ENCODE measurements at places on chromosomes 16 and 17. TPM values are rescaled to one million over a fixed set of nuclear protein-coding genes. Genes with fewer than 3 reads are reported as not detected.

GRCh38 chr17:42704837-42705494, 22.6 kb downstream of the CNTNAP1 start:
- H3K27ac ChIP-seq: no peak overlapping the region
- H3K4me3 ChIP-seq: no peak overlapping the region
- H3K4me1 ChIP-seq: peaks cover 13% of the 10 kb centered on the region
- peak; percentile 60 for DNase-seq

DNA sequence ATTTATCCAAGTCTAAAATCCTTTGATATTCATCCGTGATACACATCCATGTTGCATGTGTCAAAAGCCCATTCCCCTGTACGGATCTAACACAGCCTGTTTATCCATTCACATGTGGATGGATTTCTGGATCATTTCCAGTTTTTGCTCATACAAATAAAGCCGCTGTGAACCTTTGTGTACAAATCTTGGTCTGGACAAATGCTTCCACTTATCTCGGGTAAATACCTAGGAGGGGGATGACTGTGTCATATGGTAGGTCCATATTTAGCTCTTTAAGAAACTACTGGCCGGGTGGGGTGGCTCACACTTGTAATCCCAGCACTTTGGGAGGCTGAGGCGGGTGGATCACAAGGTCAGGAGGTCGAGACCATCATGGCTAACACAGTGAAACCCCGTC, 6.3 kb upstream of the TBCD start:
- H3K27ac ChIP-seq: no peak overlapping the region
- no peak overlapping the region for H3K4me3 ChIP-seq
- no peaks in the 10 kb centered on the region for H3K27me3 ChIP-seq
- no peaks in the 10 kb centered on the region for H3K4me1 ChIP-seq

- H3K4me3 ChIP-seq: peak overlapping the region; percentile 84
- DNase-seq: peak; percentile 76
- H3K27me3 ChIP-seq: peaks cover 45% of the 10 kb centered on the region
- H3K4me1 ChIP-seq: peaks cover 9% of the 10 kb centered on the region
- no peaks in the 10 kb centered on the region for H3K36me3 ChIP-seq
Observed at GRCh38 chr17:57861000-57861789, 11.4 kb upstream of the MRPS23 start.

- peak overlapping the region; percentile 94 for H3K27ac ChIP-seq
- DNase-seq: peak; percentile 78
- peaks cover 44% of the 10 kb centered on the region for H3K4me1 ChIP-seq
- peaks cover 47% of the 10 kb centered on the region for H3K27me3 ChIP-seq
- H3K36me3 ChIP-seq: peaks cover 4% of the 10 kb centered on the region
Observed at GRCh38 chr17:8125947-8126490, 2.1 kb upstream of the HES7 start.

DNA sequence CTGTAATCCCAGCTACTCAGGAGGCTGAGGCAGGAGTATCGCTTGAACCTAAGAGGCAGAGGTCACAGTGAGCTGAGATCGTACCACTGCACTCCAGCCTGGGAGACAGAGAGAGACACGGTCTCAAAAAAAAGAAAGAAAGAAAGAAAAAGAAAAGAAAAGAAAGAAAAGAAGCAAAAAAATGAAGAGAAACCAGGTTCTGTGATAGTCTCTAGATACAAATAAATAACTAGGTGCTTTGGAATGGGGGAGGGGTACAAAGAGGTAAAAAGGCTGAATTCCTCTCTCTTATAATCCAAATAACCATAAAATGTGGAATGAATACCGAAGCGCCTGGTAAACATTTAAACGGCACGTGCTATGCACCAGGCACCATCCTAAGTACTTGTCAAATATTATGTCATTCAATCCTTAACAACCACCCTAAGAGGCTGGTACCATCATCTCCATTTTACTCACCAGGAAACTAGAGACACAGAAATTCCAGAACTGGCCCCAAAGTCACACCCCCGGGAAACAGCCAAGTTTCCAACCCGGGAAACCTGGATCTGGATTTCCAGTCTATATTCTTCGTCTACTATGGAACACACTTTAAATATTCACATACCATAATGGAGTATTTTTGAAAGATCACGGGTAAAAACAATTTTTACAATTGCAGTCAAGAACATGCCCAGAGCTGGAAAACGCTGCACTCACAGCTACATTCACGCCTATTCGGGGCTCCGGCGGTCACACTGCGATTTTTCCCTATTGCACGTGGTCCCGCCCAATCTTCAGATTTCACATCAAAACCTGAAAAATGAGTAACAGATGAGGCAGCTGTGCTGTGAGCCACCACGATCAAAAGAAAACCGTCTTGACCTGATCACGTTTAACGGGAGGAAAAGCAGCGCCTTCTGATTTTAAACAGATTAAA, 10.5 kb downstream of the NXN start:
- H3K36me3 ChIP-seq: no peaks in the 10 kb centered on the region
- H3K4me1 ChIP-seq: peaks cover 2% of the 10 kb centered on the region
- no peak overlapping the region for H3K27ac ChIP-seq
- DNase-seq: no peak
- peaks cover 30% of the 10 kb centered on the region for H3K27me3 ChIP-seq
- H3K4me3 ChIP-seq: no peak overlapping the region

- DNase-seq: no peak
- H3K36me3 ChIP-seq: no peaks in the 10 kb centered on the region
- no peak overlapping the region for H3K4me3 ChIP-seq
Observed at GRCh38 chr16:57724531-57724930, 11.0 kb upstream of the KATNB1 start.

GRCh38 chr17:67421869-67422273, 44.8 kb downstream of the PITPNC1 start:
- H3K36me3 ChIP-seq: peaks cover 17% of the 10 kb centered on the region
- H3K4me1 ChIP-seq: peaks cover 42% of the 10 kb centered on the region
- DNase-seq: peak; percentile 88
- H3K27ac ChIP-seq: peak overlapping the region; percentile 79

- peaks cover 26% of the 10 kb centered on the region for H3K4me1 ChIP-seq
- peak; percentile 67 for DNase-seq
- H3K27me3 ChIP-seq: no peaks in the 10 kb centered on the region
- H3K36me3 ChIP-seq: peaks cover 41% of the 10 kb centered on the region
- H3K4me3 ChIP-seq: peak overlapping the region; percentile 55
Observed at GRCh38 chr16:70520612-70521297, 2.6 kb downstream of the COG4 start.

- no peaks in the 10 kb centered on the region for H3K4me1 ChIP-seq
- no peak for DNase-seq
- peaks cover 7% of the 10 kb centered on the region for H3K27me3 ChIP-seq
- no peak overlapping the region for H3K4me3 ChIP-seq
Observed at GRCh38 chr16:30829130-30830071, 42.4 kb upstream of the ZNF629 start.

DNA sequence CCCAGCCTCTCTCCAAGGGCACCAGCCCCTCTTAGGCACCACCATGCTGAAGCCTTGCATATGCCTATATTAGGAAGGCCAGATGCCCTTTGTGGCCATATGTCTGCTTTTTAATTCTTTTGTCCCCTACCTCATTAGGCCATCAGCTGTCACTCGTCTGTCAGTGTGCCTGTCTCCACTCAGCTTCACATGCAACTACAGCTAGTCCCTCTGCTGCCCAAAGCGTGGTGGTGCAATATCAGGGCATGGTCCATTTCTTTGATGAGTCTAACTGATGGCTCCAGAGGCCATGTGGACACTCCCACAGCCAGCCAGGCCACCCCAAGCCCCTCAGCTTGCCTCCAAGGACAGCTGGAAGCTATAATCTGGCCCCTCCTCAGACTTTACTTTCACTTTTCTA, 36.3 kb downstream of the MYO18A start:
- H3K4me3 ChIP-seq: peak overlapping the region; percentile 34
- H3K27me3 ChIP-seq: no peaks in the 10 kb centered on the region
- peak; percentile 67 for DNase-seq
- peaks cover 62% of the 10 kb centered on the region for H3K4me1 ChIP-seq
- peak overlapping the region; percentile 74 for H3K27ac ChIP-seq
- H3K36me3 ChIP-seq: peaks cover 5% of the 10 kb centered on the region

GRCh38 chr17:15239491-15239890, 25.6 kb downstream of the PMP22 start:
- H3K4me3 ChIP-seq: no peak overlapping the region
- H3K27ac ChIP-seq: no peak overlapping the region
- no peaks in the 10 kb centered on the region for H3K36me3 ChIP-seq
- peaks cover 13% of the 10 kb centered on the region for H3K27me3 ChIP-seq
- no peak for DNase-seq

- no peaks in the 10 kb centered on the region for H3K27me3 ChIP-seq
- H3K27ac ChIP-seq: peak overlapping the region; percentile 26
- DNase-seq: no peak
- peaks cover 55% of the 10 kb centered on the region for H3K4me1 ChIP-seq
- no peak overlapping the region for H3K4me3 ChIP-seq
- H3K36me3 ChIP-seq: peaks cover 29% of the 10 kb centered on the region
Observed at GRCh38 chr17:27494192-27495091, 38.2 kb downstream of the KSR1 start.

DNA sequence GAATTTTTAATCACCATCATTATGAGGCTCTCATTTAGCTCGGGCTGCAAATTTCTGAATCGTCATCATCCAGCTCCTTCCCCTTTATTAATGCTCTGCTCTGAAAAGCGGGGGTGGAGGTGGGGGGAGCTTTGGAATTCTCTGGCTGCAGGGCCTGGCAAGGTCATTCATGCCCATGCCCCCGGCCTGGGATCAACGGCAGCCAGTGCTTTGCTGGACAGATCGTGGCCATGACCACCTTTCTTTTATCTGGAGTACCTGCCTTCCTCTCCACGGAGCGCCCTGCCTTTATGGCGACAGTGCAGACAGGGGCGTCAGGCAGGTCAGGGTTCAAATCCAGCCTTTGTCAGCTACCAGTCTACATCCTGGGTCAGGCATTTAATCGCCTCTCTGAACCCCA, 5.1 kb upstream of the CPSF4L start:
- H3K36me3 ChIP-seq: no peaks in the 10 kb centered on the region
- no peaks in the 10 kb centered on the region for H3K27me3 ChIP-seq
- H3K27ac ChIP-seq: no peak overlapping the region
- no peak for DNase-seq
- no peak overlapping the region for H3K4me3 ChIP-seq
- H3K4me1 ChIP-seq: no peaks in the 10 kb centered on the region

- DNase-seq: no peak
- H3K27ac ChIP-seq: no peak overlapping the region
- no peaks in the 10 kb centered on the region for H3K36me3 ChIP-seq
- H3K4me3 ChIP-seq: no peak overlapping the region
Observed at GRCh38 chr16:48432136-48432535, 46.9 kb upstream of the SIAH1 start.

- DNase-seq: no peak
- H3K36me3 ChIP-seq: peaks cover 18% of the 10 kb centered on the region
- no peaks in the 10 kb centered on the region for H3K27me3 ChIP-seq
- H3K4me1 ChIP-seq: peaks cover 28% of the 10 kb centered on the region
- H3K4me3 ChIP-seq: no peak overlapping the region
- no peak overlapping the region for H3K27ac ChIP-seq
Observed at GRCh38 chr17:17084941-17085340, 42.7 kb downstream of the MPRIP start.

- peak overlapping the region; percentile 84 for H3K27ac ChIP-seq
- H3K4me3 ChIP-seq: peak overlapping the region; percentile 59
- no peaks in the 10 kb centered on the region for H3K27me3 ChIP-seq
- DNase-seq: no peak
Observed at GRCh38 chr17:41403404-41404023, 6.1 kb upstream of the KRT31 start.

DNA sequence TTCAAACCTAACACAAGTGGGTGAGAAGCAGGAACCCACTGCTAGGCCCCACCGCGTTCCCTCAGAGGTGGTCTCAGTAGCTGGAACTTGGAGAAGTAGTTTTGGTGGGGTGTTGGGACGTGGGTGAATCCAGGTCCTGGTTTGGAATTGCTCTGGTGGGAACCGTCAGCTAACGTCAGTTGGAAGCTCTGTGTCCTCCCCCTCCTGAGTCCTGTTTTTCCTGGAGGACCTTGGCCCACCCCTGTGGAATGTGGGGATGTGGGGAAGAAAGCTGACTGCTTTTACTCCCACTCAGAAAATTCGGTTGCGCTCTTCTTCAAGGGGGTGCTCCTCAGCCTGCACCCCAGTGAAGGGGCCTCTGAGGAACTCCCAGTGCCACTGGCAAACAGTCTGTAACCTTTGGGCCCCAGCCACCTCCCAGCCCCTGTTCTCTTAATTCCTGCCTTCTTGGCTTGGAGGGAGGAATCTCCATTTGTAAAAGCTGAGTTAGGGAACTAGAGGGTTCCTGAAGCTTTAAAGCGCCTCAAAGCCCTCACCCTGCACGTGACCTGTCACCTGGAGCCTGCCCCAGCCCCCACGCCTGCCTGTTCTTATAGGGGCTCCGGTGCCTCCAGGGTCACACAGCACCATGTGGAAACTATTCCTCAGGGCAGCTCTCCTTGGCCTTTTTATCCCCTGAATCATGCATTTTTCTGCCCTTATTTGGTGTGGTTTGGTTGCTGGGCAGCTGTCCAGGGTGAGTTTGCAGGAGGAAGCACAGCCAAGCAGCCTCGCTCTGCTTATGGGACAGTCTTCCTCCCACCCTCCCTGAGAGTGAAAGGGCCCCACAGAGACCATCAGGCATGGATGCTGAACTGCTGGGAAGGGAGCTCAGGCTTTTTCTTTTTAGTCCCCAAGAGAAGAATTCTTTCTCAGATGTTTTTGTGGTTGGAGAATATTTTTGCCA, 16.2 kb upstream of the NAGLU start:
- DNase-seq: no peak
- H3K36me3 ChIP-seq: no peaks in the 10 kb centered on the region
- peaks cover 5% of the 10 kb centered on the region for H3K4me1 ChIP-seq

DNA sequence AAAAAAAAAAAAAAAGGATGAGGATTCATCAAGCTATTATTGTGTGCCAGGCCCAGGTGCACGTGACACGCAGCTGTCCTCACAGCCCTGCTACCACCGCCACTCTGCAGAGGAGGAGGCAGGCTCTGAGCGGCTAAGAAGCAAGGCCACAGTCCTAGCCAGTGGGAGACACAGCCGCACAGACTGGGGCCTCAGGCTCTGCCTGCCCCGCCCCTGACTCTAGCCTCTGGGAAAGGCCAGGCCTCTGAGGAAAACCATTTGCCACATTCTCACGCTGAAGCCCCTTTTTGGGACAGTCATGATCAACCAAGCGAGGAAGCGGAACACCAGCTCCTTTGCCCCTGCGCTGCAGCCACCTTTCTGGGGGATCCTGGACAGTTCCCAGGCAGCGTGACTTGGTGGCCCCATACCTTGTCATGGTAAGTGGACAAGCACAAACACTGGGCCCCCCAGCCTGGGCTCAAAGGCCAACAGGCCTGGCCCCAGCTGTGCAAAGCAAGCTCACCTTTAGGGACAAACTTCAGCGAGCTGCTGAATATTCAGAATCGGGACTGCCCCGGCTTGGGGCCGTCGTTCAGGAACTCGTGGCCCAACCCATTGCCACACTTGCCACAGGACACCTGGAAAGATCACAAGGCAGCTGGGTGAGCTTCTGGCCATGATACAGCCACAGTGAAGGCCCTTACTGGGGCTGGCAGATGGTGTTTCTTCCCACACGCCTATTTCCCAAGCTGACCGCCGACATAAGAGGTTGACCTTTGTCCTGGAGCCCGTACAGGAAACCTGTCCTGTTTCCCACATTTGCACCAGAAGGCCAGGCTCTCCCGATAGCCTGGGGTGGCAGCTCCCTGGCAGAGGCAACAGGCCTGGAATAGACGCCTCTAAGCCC, 2.5 kb downstream of the MSRB1 start:
- peaks cover 21% of the 10 kb centered on the region for H3K4me1 ChIP-seq
- peaks cover 14% of the 10 kb centered on the region for H3K36me3 ChIP-seq
- no peak for DNase-seq

TPSD1 gene
- total RNA-seq: not detected

DGKE gene
- total RNA-seq: 33.0 TPM

PDE6G gene
- total RNA-seq: 3.7 TPM

HSD17B2 gene
- not detected for total RNA-seq

NOXO1 gene
- not detected for total RNA-seq

KRTAP4-9 gene
- total RNA-seq: not detected

RRAD gene
- total RNA-seq: 1.3 TPM

EVPLL gene
- total RNA-seq: not detected

PYY gene
- not detected for total RNA-seq

Data from activated CD4-positive, alpha-beta T cell treated with anti-CD3 and anti-CD28 coated beads, Interleukin-2, amount 10 ng/mL, durations not matched to agents 24 days and 14 days (primary cell).